Stimulated activated CD4-positive, alpha-beta T cell treated with anti-CD3 and anti-CD28 coated beads, Interleukin-1b, Interleukin-23, amount 100 ng/mL, for 4 hours (primary cell): ENCODE measurements at places on chromosomes 13 and 19.

DNA sequence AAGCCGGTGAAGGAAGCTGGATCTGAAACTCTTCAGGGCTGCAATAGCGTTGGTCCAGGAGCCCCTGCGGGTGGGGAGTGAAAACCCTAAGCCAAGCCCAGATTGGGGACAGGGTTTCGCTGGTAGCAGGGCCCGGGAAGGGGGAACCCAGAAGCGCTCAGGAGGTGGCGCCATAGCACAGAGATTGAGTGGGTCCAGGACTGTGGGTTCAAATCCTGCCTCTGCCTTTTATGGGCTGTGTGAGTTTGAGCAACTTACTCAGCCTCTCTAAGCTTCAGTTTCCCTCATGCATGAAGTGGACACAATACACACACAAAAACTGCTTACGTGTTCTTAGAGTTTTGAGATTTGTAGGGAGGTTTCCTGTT, 8.3 kb upstream of the SYCN start:
- peak; percentile 42 for DNase-seq

DNA sequence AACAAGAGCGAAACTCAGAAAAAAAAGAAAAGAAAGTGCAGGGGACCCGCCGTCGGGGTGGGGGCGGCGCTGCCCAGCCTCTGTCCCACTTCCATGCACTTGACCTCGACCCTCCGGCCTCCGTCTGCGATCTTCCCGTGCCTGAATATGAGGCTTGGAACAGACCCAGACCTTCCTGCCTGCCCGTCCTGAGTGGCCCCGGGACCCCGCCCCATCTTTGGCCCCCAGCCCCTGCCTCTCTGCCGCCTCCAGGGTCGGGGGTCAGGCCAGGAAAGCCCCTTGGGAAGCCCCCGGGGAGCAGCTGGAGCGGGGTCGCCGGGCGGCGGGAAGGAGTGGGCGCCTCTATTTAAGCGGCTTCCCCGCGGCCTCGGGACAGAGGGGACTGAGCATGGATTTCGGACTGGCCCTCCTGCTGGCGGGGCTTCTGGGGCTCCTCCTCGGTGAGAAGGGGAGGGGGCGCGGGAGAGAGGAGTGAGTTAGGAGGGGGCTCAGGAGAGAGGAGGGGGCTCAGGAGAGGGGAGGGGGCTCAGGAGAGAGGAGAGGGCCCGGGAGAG, at the start of gene MADCAM1:
MADCAM1 (plus strand) TSS at position 375 of the 554 bp plus-strand sequence; CDS start at position 389, 14 bp downstream.
- no peak for DNase-seq

- DNase-seq: no peak
These were observed 3.9 kb downstream of the RPL18A start for GRCh38 chr19:17863520-17864182.

- DNase-seq: no peak
These were observed 83.1 kb downstream of the TNFSF13B start for GRCh38 chr13:108352599-108352998.

- no peak for DNase-seq
These were observed 2.1 kb downstream of the PRRG2 start for GRCh38 chr19:49583239-49583638.

DNA sequence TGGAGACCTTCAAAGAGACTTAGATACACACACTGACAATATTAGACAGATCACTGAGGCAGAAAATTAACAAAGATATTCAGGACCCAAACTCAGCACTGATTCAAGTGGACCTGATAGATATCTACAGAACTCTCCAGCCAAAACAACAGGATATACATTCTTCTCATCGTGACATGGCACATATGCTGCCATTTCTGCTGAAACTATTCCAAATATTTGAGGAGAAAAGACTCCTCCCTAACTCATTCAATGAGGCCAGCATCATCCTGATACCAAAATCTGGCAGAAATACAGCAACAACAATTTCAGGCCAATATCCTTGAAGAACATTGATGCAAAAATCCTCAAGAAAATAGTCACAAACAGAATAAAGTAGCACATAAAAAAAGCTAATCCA, 53.3 kb downstream of the TRPC4 start:
- DNase-seq: no peak

DNA sequence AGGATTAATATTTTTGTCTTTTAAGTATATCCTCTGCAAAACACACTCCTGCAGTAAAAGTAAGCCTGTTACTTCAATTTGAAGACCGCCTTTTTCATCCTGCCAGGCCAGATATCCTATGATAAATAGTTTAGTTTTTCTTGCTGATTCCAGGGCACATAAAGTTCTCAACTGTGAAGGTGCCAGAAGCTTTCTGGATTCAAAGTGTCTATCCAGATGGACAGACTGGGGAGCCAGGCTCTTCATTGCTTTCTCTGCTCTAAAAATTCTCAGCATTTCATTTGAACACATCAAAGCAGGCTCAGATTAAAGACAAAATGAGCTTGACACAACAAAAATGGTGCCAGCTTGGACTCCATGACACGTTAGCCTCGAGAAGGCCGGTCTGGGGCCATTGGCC, 53.6 kb upstream of the UBL3 start:
- DNase-seq: no peak

GRCh38 chr19:12946731-12947496, 1.3 kb downstream of the RAD23A start:
- DNase-seq: no peak

DNA sequence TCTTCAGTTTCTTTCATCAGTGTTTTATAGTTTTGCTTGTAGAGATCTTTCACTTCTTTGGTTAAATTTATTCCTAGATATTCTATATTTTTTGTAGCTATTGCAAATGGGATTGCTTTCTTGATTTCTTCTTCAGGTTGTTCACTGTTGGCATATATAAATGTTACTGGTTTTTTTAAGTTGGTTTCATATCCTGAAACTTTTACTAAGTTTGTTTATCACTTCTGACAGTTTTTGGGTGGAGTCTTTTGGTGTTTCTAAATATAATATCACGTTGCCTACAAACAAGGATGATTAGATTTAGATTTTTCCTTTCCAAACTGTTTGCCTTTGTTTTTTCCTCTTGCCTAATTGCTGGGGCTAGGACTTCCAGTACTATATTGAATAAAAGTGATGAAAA, 109.7 kb downstream of the PAN3 start:
- no peak for DNase-seq

- peak; percentile 36 for DNase-seq
These were observed 798 bp downstream of the SLC1A5 start for GRCh38 chr19:46787331-46788261.

DNA sequence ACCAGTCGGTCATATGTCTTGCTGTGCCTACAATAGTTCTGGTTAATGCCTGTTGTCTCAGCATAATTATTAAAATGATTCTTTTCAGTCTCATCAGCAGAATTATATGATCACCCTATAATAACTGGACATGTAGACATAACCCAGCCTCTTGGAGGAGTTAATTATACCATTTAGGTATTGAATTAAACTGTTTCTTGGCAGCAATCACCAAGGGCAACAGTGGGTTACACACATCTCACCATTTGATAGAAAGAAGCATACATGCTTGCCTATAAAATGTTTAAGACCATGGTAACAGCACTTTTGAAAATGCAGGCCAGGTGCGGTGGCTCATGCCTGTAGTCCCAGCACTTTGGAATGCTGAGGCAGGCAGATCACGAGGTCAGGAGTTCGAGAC, 184.6 kb downstream of the RGCC start:
- no peak for DNase-seq

DNA sequence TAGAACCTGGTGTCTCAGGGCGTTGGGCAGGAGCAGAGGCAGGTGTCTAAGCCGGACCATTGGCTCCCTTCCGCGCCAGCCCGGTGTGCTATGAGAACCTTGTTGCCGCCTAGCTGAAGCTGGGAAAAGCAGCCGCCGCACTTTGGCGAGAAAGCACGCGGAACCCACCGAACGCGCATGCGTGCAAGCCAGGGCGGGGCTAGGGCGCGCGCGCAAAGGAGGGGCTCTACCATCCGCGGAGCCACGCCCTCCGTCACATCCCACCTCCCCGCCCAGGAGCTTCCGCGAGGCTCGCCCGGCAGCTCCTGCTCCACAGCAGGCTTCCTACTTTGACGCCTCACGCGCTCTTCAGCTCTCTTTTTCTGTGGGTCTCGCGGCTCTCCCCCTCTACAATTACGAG, 51.3 kb downstream of the WDR87 start:
- no peak for DNase-seq

GRCh38 chr13:48738311-48738710, 84.6 kb downstream of the CYSLTR2 start:
- DNase-seq: no peak

- no peak for DNase-seq
These were observed at the start of gene IL11 for GRCh38 chr19:55370305-55370988. IL11 (minus strand) TSS chr19:55370463; CDS start chr19:55370310, 153 bp downstream.
